ENCODE measurements at places on chromosomes 3 and 15.

- DNase-seq = no peak
Observed at GRCh38 chr15:39942753-39943150, 8.8 kb downstream of the EIF2AK4 start.

DNA sequence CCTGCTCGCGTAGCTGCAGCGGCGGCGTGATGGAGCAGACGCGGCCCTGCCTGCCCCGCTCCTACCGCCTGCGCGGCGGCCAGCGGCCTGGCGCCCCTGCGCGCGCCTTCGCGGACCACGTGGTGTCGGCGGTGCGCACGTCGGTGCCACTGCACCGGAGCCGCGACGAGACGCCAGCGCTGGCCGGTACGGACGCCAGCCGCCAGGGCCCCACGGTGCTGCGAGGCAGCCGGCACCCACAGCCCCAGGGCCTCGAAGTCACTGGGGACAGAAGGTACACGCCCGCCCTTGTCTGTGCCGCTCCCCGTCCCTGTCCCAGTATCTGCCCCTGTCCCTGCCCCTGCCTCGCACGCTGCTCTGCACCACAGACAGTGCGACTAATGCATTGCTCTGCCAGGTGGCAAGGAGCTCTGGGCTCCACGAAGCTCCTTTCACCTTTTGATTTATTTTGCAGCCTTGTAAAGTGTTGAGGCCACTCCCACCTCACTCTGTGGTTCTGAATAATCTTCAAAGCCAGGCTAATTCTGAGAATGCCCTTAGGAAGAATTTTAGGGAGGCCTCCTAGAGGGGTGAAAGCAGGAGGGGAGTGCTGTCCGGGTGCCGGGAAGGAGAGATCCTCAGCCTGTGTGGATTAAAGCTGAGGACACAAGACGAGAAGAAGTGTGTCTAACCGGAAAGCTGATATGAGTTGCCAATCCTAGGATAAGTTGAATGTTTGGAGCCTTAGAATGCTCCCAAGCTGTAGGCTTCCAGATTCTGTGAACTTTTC lies 100.0 kb downstream of the THSD4 start:
- no peak for DNase-seq

DNA sequence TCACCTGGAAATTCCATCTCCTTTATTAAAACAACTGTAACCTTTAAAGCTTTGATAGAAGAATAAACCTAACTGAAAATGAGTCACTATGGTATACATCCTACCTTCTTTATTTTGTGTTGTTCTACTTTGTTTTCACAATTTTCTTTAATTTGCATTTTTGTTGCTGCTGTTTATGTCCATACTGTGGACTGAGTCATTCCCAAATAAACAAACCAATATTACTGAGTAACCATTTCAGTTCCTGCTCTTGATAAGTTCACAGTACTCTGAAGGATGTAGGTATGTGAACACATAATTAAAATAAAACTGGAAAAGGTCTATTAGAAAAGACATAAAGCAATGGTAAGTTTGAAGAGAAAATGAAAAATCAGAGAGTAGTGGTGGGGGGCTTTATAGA lies 528.5 kb upstream of the GOLIM4 start:
- DNase-seq = no peak

DNA sequence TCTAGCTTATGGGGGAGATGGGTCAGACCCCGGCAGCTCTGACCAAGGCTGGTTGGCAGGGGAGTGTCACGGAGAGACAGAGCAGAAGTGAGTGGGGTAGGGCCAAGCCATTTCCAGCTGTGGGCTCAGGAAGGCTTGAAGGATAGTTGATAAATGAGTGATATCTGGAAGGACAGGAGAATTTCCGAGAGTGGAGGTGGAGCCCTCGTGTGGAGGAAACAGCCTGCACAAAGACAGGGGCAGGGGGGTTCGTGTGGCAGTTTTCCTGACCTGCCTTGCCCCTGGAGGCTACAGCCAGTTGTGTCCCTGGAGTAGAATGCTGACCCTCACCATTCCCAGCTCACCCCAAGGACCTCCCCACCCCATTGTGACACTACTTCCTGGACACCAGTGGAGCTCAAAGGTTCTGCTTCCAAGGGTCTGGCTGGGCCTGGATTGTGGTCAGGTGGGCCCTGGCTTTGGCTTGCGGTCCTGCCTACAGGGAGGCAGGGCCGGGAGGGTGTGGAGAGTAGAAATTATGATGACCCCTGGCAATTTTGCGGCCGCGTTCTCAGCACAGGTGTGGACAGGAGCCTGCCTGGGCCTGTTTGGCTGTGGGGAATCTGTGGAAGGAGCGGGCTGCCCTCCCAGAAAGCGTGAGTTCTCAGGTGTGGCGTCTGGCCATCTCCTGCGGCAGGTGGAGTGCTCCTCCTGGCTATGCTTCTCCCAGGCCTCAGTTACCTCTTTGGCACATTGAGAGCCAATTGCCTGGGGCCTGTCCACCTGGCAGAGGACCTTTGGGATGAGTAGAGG lies at the start of gene SLC22A14:
Gene SLC22A14, plus strand, starts transcription at position 400 of the 792 bp plus-strand sequence. CDS start 23,733 bp downstream, outside the sequence.
- DNase-seq = no peak

DNA sequence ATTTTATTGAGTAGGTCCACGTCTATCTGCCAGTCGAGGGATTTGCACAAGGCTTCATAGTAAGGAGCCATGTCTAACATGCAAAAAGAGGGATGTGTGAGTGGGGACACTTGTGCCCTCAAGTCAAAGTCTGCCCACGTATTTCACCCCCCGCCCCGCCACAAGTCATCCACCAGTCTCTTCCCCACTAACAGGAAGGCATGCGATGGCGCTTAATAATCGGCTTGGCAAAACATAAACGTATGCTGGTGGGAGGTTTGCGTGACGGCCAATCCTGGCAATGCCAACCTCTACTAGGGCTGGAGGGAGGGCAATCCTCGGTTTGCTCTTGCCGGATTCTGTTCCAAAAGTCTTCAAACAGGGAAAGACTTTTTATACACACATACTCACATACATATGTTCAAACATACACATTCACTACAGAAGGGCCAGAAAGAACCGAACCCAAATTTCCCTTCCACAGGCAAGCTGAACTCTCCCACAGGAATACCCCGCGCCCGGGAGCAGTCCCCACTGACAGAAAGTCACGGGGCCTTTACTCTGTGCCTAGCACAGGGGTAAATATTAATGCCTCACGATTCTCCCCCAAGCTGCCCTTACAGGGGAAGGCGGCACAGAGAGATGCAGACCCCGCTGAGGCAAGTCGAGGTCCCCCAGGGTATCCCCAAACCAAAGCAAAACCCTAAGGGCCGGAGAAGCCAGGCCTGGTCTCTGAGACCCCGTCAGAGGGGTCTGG lies 675 bp downstream of the PSMD6 start:
- DNase-seq = no peak

Measured in aorta (tissue), 5 donors.